ENCODE measurements at places on chromosomes 6 and 20. TPM values are rescaled to one million over a fixed set of nuclear protein-coding genes. Genes with fewer than 3 reads are reported as not detected.

- no peak for DNase-seq
Measured at GRCh38 chr6:73581293-73581692, 60.5 kb upstream of the EEF1A1 start.

The SLC44A4 gene
- not detected for total RNA-seq

DNA sequence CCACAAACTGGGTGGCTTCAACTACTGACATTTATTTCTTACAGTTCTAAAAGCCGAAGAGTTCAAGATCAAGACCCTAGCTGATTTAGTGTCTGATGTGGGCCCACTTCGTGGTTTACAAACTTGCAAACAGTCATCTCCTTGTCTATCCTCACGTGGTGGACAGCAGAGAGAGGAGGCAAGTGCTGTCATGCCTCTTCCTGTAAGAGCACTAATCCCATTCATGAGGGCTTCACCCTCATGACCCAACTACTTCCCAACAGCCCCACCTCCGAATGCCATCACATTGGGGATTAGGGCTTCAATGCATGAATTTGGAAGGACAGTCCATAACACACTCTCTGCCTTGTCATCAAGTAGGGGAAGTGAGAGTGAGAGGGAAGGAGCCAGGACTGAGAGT lies 15.6 kb upstream of the ISM1 start:
- no peak for DNase-seq

The BPI gene
- total RNA-seq = not detected

Data from A172 (cell line).